NCI-H345 (cell line): ENCODE measurements at places on chromosomes 7 and 10.

GRCh38 chr10:111392910-111393309 lies 316.1 kb downstream of the ADRA2A start:
- DNase-seq, result no peak

DNA sequence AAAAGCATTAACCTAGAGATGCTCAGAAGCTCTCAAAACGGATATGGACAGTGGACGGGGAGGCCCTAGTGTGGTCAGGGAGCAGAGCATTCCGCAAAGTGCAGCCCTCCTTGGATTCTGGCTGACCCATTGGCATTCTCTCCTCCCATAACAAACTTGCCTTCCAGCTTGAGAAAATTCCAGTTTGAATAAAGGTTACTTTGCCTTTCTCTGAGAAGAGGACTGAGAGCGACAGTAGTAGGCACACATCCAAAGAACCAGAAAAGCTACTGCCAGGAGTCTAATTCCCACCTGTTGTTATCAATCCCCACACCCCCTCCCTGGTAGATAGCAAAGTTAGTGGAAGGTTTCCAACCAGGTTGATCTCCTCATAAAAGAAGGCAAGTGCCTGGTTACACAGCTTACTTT lies 84.7 kb upstream of the TRIL start:
- no peak for DNase-seq

DNA sequence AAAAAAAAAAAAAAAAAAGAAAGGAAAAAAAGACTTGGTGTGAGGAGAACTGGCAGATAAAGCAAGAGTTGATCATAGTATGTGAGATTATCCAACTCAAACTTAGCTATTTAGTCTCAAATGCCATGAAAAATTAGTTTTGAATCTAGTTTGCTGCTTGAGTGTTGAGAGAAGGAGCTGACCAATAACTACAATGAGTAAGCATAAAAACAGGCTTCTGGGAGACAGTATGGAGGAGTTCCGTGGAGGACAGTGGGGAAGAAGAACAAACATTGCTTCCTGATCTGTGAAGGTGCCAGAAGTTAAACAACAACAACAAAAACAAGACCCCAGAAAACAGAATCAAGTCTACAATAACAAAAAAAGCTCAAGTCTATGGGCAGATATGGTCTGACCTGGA lies 317.1 kb upstream of the POT1 start:
- no peak for DNase-seq

DNA sequence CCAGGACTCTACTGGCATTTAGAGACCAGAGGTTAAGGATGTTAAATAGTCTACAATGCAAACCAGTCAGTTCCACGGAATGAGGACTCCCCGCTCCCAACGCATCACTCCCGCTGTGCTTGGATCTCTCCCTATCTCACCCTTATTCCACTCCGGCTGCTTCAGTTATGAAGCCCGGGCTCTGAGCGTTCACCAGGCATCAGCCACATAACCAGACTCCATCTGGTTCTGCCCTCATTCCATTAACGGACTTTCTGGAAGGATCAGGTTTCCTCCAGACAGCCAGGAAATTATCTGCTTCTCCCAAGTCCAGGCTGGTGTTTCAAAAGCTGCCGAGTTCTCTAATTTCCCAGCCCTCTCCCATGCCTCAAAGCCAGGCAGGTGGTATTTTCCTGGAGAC lies 499.3 kb downstream of the GLRX3 start:
- DNase-seq, result no peak

GRCh38 chr7:26090927-26091519 lies 61.0 kb upstream of the NFE2L3 start:
- DNase-seq, result peak; percentile 50

GRCh38 chr10:5665373-5666007 lies 905 bp downstream of the ASB13 start:
- no peak for DNase-seq

- DNase-seq, result no peak
Observed at GRCh38 chr10:11243425-11244222, 226.0 kb downstream of the CELF2 start.

DNA sequence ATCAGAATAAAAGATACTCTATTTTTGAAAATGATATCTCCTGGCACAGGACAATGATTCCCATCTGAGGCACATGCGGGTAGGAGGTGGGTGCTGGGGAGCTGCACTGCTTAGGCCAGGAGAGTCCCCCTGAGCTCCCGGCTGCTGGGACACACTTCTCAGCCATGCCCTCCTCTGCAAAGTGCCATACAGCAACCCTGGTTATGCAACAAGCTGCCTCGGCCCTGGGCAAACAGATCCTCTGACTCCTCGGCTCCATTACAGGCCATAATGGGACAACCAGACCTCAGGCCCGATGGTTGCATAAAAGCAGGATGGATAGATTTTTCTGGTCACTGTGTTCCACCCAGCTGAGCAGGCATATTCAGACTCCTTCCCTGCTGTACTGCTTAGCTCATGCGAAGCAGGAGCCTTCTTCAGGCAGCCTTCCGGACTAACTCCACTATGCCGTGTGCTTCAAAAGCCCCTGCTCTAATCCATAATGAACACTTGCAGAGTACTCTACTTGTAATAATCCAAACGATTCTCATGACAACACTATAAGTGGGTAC lies 6.5 kb upstream of the LEP start:
- no peak for DNase-seq

- DNase-seq, result no peak
Observed at GRCh38 chr7:84589012-84589411, 394.4 kb upstream of the SEMA3A start.

DNA sequence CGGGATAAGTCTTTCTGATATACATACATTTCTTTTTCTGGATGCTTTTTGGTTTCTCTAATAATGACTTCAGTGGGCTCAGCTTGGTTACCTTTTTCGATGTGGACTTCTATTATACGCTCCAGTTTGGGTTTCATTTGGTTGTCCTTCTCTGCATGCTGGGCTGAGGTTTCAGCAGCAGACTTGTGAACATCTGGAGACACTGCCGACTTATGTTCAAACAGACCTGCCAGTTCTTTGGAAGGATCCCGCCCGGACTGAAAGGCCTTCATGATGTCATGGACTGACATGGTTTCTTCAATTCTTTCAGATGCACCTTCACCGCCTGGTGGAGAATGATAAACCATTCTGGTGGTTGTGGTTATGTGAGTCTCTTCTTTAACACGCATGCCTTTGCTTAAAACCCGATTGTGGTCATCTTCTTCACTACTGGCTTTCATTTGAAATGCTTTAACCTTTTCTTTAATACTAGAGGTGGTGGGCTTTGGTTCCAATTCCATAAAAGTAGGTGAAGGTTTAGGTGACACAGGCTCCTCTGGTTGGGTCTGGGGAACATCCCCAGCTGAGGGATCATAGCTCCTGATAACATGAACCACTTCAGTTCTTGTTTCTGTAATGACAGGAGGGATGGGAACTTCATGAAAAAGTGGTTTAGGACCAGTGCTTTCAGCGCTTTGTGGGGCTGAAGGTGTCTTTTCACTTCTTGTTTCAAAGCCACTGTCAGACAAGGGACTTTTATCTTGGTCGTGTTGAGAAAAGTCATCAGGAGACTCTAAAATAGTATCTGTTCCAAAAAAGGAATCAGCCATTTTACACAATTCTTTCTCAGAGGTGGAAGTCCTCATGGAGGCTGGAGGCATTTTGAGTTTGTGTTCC lies 167.7 kb upstream of the CCDC6 start:
- DNase-seq, result no peak

DNA sequence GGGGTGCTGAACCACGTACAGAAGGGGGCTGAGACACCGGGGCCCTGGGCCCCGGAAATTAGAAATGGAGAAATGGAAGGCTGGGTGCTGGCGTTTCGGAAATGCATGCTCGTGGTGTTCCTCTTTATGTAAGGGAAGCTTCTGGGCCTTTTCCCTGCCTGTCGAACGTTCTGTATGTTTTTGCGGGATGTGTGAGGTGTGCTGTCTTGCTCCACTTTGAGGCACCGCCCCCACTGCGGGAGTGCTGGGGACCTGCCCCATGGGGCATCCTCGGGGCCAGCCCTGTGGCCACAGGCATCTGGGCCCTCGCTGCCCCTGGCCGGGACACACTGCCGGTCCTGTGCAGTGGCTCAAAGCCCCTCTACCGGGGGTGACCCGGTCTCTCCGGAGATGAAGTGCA lies 1.7 kb upstream of the VENTX start:
- no peak for DNase-seq

DNA sequence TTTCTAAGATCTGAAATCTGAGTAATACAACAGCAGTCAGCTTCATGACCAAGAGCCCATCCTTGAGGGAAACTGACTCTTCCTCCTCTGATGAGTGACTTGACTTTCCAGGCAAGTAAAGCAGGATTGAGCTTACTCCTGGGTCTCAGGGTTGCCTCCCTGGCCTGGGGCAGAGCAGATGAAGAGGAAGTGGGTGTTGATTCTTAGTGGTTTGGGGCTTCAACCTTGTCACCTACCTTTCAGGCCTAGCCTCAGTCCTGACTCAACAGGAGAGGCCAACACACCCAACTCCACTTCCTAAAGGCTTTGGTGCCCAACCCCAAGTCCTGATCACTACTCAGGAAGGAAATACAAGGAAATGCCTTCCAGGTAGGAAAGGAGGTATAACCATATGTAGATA lies 54.1 kb downstream of the KCNMA1 start:
- no peak for DNase-seq

DNA sequence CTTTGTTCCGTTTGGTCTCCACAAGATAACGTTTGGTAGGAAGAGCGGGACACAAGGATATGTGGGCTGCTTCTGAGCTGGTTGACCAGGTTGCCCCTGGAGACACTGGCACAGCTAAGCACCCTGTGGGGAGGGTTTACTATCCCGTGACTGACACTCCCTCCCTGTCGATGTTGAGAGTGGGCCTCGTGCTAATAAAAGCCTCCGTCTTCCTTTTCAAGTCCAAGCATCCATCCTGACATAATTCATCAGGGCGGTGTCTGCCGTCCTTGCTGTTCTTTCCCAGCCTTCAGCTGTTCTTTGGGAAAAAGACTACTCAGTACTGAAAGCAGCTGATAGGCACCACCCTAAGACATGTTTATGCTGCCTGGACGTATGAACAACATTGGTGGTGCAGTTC lies 49.6 kb downstream of the SHH start:
- DNase-seq, result no peak

DNA sequence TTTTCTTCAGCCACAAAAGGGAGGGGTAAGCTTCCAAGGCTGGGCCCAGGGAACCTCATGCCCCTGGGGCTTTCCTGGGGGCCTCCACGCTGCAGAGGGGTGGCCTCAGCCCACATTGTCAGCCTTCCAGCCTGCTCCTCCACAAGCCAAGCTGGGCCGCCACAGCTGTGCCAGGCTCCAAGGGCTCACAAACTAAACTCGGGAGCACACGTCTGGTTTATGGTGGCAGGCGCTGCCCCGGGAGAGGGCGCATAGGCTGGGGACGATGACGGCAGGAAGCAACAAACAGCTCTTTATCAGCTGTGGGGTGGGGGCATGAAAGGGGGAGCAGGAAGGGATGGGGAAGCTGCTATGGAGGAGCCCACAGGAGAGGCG lies 6.3 kb upstream of the CDH23 start:
- DNase-seq, result no peak

- no peak for DNase-seq
Observed at GRCh38 chr10:63977329-63977923, 456.2 kb downstream of the REEP3 start.

DNA sequence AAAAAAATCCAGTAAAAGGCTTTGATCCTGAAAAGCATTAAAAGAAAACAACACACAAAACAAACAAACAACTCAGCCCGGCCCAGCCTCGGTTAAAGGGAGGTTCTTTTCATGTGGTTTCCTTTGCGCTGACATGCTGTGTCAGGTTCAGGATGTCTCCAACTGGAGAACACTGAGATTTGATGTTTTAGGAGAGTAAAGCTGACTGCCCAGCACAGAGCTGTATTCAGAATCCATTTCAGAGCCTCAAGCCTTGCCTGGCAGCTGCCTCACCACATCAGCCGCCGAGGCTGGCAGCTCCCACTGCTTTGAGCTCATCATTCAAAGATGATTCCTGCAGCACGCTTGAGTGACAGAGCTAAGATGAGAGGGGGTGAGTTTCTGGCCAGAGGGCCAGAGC lies 205.8 kb upstream of the LYZL1 start:
- no peak for DNase-seq

DNA sequence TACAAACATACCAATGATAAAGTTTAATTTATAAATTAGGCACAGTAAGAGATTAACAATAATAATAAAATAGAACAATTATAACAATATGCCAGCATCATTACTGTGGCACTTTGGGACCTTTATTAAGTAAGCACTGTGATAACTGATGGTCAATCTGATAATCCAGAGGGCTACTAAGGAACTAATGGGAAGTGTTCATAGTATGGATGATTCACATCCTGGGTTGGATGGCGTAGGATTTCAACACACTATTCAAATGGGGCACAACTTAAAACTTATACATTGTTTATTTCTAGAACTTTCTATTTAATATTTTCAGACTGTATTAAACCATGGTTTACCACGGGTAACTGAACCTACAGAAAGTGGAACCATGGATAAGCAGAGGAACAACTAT lies 90.8 kb downstream of the KIF20B start:
- DNase-seq, result no peak

DNA sequence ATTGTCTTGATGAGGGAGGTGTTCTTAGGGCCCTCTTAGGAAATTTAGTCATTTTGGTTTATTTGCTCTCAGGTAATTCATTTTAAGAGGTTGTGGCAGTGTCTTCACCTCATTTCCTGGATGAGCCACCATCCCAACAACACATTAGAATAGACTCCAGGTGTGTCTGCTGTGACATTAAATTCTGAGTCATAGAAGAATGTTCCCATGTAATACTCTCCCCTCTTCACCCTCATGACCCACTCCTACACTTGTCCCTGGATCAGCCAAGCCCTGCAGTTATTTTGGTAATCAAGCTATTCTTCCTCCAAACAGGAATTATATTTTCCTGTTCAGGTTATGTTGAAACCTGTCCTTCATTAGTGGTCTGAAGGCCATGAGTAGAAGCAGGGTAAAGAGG lies 944.1 kb downstream of the SORCS3 start:
- no peak for DNase-seq

DNA sequence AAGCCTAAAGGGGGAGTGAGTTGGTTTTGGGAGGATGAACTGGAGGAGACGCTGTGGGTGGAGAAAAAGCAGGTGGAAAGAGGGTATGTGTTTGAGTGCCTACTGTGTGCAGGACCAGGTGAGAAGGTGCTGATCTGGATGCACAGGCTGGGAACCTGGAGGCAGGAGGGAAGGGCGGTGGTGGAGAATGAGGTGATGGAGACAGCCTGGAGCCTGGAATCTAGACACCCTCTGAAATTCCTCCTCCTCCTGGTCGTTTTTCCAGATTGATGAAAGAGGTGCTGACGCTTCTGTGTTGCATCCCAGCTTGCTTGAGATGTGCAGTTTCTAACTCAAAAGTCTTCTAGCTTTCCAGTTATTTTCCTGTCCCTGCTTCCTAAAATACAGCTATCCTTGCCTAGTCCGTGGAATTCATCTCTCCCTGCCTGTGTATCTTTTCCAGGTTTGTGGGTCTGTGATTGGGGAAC lies 67.5 kb downstream of the LRMDA start:
- DNase-seq, result no peak

- DNase-seq, result no peak
Observed at GRCh38 chr10:109374215-109374614, 549.1 kb downstream of the XPNPEP1 start.

DNA sequence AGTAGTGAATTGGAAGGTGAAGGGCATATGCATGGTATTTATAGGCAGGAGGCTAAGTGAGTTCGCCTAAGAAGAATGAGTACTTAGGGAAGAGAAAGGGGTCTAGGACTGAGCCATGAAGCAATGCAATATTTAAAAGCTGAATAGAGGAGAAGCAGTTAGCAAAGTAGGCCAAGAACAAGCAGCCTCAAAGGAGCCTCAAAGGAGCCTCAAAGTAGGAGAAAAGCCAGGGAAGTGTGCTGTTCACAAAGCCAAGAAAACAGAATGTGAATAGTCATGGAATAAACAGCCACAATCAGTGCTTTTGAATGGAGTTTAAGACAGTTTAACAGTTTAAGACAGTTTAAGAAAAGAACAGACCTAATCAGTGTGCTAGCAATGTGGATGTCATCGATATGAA lies 762.0 kb downstream of the SORCS1 start:
- DNase-seq, result no peak
